Gastroesophageal sphincter (tissue), 4 donors: ENCODE measurements at places on chromosomes 6 and 20. TPM values are rescaled to one million over a fixed set of nuclear protein-coding genes. Genes with fewer than 3 reads are reported as not detected.
A peak's percentile ranks its signal among the peaks of the same experiment; 100 is the strongest.

DNA sequence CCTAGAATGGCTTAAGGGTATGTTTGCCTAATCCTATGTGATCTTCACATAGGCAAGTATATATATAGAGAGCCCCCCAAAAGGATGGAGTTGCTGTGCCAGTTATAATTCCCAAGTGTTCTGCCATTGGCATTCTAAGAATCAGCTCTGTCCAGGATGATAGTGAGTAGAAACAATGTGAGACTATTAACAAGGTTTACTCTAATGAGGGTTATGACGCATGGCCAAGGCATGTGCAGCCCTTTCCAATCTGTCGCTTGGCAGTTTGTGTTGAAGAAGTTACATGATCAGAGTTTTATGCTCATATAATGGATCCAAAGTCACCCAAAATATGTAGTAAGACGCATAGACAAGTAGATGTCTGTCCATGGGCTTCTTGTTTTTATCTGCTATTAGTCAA lies 33.6 kb downstream of the VGLL2 start:
- ATAC-seq = no peak

GRCh38 chr6:109239651-109240321 lies 142.5 kb downstream of the CD164 start:
- peak; percentile 3 for ATAC-seq

- ATAC-seq = no peak
Observed at GRCh38 chr6:105211831-105212230, 32.0 kb upstream of the POPDC3 start.

DNA sequence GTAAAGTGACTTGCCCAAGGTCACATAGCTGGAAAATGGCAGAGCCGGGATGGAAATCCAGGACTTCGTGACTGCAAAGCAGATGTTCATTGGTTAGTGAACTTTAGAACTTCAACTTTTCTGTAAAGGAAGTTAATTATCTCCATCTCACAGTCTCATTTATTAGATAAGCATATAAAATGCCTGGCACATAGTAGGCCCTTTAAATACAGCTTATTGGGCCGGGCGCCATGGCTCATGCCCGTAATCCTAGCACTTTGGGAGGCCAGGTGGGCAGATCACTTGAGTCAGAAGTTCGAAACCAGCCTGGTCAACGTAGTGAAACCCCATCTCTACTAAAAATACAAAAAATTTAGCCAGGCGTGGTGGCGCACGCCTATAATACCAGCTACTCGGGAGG lies 1.7 kb upstream of the MMP9 start:
- ATAC-seq = no peak

GRCh38 chr6:43052842-43053544 lies 658 bp downstream of the CUL7 start:
- peak; percentile 7 for ATAC-seq

CRISP1 gene
- not detected for total RNA-seq

TCP11 gene
- not detected for total RNA-seq

CNR1 gene
- total RNA-seq = 9.8 TPM

DNA sequence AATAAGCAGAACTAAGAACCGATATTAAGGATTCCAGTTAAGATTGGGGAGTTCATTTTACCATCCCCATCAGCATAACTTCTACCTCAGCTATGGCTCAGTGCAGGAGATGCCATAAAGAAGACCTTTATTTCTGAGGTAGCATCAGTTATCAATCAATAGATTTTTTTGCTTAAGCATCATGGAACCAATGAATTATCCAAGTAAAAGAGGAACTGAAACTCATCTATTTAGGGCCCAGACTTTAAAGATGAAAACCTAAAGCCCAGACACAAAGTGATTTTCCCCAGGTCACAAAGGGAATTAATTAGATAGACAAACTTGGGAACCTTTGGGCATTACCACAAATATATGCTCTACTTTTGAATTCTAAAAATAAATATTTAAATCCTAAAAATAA lies 59.2 kb upstream of the TINAG start:
- no peak for ATAC-seq

DNA sequence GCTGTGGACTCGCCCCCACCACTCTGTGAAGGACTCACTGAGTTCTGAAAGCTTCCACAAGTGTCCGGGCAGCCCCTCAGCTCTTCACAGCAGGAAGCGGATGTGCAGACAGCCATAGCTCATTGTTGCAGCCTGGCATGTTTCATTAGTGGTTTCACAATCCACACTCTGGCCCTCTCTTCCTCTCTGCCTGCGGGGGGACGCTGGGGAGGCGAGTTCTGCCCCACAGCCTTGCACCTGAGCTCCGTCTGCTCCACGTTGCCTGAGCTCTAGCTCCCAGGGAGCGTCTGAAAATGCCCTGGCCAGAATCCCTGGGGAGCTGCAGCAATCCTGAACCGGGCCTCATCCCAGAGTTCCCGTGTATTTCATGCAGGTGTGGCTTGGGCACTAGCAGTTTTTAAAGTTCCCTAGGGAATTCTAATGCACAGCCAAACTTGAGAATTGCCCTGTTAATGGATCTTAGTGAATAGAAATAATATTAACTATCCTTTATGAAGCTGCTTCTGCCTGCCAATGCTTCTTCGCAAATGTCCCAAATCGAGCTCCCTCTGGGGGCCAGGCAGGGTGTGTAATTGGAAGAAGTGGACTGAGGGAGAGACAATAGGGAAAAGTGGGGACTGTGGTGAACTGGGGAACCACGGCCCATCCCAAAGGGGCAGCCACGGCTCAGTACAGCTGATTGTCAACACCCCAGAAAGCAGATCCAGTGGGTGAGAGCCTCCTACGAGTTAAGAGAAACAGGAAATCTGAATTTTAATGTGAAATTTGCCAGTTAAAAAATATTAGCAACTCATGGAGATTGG lies 51.5 kb downstream of the CTCFL start:
- peak; percentile 56 for ATAC-seq

LRRN4 gene
- not detected for total RNA-seq

DNA sequence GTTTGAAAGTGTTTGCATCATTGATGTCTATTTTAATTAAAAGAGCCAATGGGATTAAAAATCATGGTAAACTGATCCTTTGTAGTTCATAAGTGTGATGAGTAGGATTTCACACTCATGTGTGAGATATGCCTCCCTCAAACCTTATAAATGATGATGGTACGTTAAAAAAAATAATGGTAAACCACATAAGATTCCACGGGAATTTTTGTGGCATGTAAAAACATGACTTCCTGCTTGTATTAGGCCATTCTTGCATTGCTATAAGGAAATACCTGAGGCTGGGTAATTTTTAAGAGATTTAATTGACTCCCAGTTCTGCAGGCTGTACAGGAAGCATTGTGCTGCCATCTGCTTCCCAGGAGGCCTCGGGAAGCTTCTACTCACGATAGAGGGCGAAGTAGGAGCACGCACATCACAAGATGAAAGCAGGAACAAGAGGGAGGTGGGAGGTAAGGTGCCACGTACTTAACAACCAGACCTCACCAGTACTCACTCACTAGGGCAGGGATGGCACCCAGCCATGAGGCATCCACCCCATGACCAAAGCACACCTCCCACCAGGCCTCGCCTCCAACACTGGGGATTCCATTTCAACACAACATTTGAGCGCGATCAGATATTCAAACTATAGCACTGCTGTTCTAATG lies 187.6 kb upstream of the QKI start:
- ATAC-seq = no peak

- no peak for ATAC-seq
Observed at GRCh38 chr6:124055963-124056362, 252.3 kb downstream of the NKAIN2 start.

KIAA0408 gene
- total RNA-seq = 83.3 TPM

DNA sequence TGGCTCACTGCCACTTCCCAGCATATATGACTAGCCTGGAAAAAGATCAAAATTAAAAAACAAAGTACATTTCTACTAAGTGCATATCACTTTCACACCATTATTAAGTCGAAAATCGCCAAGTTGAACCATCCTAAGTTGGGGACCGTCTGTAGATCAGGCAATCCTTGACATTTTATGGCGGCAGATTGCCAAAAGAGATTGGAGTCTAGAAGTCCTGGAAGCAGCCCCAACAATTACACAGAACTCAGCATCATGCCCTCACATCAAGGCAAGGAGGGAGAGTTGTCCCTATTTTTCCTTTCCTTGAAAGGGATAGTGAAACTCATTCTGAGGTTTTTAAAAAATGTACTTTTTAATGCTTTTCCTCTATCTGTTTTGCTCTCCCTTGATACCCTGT lies 30.7 kb downstream of the SLC22A3 start:
- ATAC-seq = no peak

- ATAC-seq = no peak
Observed at GRCh38 chr6:37862992-37863391, 43.5 kb downstream of the ZFAND3 start.

RUNX2 gene
- total RNA-seq = 0.16 TPM

DNA sequence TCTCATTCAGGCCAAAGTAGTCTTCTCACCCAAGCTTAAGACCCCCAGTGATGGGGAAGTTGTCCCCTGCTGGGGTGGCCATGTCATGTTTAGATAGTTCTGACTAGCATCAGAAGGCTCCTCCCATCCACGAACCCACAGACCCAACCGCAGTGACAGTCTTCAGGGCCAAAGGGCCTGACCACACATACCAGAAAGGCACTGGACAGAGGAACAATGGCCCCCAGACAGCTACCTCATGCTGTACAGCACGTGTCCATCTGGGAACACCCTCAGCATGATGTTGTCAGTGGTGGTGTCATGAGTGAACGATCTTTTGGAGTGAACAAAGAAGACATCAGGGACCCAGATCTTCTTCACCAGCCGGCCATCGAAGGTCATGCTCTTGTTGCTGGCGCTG lies 46.3 kb downstream of the GABRR2 start:
- ATAC-seq = no peak

DNA sequence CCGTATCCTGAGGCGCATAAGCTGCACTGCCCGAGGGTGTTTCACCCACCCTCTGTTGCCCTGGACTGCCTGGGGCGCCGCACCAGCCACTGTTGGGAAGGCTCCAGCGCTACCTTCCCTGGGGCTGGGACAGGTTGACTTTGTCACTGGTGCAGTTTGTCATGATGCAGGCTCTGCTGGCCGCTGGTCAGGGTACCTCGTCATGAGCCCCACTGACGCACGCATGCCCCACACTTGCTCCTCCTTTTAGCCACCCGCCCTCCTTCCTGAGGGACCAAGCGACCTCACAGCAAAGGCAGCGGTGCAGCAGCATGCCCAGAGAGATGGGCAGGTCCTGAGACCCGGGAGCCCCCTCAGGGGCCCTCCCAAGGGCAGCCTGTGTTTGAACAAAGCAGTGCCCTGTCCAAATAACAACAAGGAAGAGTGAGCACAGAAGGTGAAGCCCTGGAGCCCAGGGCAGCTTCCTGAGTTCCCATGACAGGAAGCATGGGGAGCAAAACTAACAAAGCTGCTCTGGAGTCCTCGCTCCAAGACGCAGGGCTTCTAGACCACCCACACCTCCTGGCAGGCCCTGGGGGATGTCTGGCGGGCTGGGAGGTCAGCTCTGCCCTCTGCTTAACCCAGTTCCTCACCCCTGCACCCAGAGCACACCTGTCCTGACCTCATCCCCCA lies 50.1 kb upstream of the SMOC2 start:
- ATAC-seq = no peak

DEFB124 gene
- 2.0 TPM for total RNA-seq

SLC35D3 gene
- not detected for total RNA-seq

- ATAC-seq = no peak
Observed at GRCh38 chr6:69813508-69813907, 16.7 kb upstream of the LMBRD1 start.

RIPOR2 gene
- 14.9 TPM for total RNA-seq

DNA sequence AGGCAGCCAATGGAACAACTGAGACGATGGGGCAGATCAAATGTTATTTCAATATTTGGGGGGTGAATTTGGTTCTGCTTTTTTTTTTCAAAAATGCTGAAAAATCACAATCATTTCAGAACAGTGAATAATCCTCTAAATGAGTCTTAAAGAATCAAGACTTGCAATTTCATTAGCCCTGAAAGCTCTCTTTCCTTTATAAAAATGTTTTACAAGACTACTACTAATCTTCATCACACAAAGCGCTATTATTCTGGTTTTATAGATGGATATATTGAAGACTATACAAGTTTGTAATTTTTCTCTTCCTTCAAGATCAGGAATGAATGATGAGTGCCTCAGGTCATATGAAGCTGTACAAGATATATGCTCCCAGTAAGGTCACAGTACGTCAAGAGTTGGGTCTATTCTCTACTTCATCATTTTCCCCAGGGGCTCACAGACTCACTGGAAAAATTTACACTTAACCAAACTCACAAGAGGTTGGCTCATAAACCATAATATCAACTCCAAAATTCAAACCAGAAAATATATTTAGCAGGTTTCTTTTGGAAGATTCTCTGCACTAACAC lies 19.5 kb downstream of the RNF24 start:
- no peak for ATAC-seq

GRCh38 chr6:166335378-166336302 lies 6.7 kb downstream of the SFT2D1 start:
- no peak for ATAC-seq

GRCh38 chr6:133621751-133622150 lies 267.2 kb upstream of the TCF21 start:
- ATAC-seq = no peak

GRCh38 chr6:150298030-150298380 lies 70.8 kb upstream of the IYD start:
- no peak for ATAC-seq

DNA sequence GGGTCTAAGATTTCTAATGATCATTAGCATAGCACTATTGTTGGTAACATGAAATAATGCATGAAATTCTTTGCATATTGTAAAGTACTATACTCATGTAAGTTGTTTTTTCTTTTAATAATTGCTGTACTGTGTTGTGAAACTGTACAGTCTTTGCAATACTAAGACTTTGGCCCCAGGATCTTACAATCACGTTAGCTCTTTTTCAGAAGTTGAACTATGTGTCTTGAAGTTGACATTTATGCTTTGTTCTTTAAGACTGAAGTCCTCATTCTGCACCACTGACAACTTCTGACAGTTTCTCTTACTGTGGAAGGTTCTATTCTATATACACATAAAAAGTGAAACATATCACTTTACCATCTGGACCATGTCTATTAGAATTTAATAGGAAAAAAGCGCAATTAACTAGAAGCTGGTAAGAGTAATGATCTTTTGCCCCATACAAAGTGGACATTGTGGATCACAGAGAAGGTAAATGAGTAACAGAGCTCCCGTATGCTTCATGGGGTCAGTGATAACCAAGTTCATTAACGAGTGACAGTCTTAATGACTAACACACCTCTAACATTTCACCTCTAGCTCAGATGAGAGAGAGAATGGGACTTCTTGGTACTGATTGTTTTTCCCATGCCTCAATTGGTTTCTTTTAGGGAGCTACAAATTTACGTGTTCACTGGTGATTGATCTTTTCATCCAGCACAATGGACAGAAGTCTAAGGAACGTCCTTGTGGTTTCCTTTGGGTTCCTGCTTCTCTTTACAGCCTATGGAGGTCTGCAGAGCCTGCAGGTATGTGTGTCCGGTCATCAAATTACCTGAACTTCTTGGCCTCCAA lies at the start of gene UNC93A:
TSS of gene UNC93A (plus strand) at position 530 of the 837 bp plus-strand sequence. CDS start at position 705, 175 bp downstream.
- no peak for ATAC-seq

GRCh38 chr6:2221726-2222274 lies 23.6 kb downstream of the GMDS start:
- no peak for ATAC-seq

GRCh38 chr20:61803416-61803914 lies 262.2 kb downstream of the TAF4 start:
- no peak for ATAC-seq

- peak; percentile 34 for ATAC-seq
Observed at GRCh38 chr6:75349262-75349984, 64.8 kb upstream of the TMEM30A start.

OPRL1 gene
- 0.78 TPM for total RNA-seq
